Left renal pelvis (tissue), 4 donors: ENCODE measurements at places on chromosomes 2 and 18. TPM values are rescaled to one million over a fixed set of nuclear protein-coding genes. Genes with fewer than 3 reads are reported as not detected.

CNDP1 gene
- polyA plus RNA-seq = 0.86 TPM

DNA sequence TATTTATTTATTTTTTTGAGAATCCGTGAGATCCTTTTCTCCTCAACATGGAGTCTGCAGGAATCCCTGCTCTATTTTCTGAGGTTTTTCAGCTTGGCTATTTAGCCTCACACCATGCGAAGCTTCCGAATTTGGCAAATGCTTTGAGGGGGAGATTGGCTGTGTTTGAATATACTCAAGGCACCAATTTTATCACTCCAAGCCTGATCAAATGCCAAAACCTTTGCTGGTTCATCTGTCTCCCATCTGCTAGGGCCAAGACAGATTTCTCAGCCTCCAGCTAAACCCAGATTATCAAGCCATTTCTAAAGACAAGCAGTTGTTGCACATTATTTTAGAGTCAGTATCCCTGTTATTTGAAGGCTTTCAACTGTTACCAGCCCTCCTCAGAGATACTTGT lies 295.7 kb downstream of the XIRP2 start:
- DNase-seq = no peak

GRCh38 chr18:74795751-74796150 lies 198.1 kb downstream of the ZNF407 start:
- DNase-seq = no peak

DNA sequence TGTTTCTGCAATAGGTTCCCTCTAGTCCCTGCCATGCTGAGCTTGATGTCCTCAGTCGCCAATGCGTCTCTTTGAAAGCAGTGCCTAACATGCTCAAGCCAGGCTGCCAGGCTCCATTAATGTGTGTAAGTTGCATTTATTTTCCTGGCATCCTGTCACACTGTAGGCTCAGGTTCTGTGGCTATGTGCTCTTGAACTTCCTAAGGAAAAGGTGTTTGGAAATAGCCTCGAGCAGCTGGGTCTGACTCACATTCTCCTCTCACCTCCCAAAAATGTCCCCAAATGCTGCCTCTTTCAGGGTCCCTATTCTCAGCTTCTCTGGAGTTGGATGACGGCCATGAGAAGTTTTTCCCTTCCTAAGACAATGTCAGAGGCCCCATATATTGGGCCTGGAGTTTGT lies 58.0 kb upstream of the SLC14A2 start:
- DNase-seq = no peak

DNA sequence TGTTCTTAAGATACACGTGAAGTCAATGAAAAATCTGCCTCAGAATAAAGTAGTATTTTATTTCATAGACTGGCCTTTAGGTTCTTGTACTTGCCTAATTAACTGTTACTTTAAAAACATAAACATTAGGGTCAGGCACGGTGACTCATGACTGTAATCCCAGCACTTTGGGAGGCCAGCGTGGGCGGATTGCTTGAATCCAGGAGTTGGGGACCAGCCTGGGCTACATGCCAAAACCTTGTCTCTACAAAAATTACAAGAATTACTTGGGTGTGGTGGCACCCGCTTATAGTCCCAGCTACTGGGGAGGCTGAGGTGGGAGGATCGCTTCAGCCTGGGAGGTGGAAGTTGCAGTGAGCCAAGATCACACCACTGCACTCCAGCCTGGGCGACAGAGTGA lies 16.0 kb upstream of the SNORC start:
- no peak for DNase-seq

GRCh38 chr2:120915670-120916069 lies 180.0 kb downstream of the GLI2 start:
- no peak for DNase-seq
